ENCODE measurements at places on chromosomes 4 and X.

DNA sequence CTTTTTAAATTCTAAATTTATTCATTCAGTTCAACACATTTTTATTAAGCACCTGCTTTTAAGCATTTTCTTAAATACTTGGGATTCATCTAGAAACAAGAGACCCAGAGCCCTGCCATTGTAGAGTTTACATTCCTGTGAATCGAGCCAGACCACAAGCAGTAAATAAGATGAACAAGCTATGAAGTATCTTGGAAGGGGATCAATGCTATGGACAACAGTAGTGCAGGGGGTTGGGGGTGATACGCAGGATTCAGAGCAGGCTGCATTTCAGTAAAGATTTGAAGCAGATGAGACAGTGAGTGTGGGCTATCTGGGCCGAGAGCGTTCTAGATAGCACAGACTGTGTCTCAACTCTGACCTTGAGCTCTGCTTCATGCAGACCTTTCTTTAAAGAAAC lies 35.1 kb downstream of the CLDN22 start:
- DNase-seq = no peak

DNA sequence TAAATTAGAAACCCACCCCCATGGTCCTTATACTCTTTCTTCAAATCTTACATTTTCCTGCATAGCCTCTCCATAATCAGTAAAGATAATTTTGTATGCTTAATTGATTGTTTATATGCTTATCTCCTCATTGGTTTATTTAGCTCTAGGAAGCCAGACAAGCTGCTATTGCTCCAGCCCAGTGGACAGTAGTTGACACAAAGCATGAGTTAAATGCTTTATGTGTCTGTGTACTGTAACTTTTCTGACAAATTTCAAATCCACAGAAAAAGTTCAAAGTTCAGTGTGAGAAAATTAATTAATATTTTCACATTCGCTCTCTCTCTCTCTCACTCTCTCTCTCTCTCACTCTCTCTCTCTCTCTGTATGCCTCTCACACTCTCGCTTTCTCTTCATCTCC lies 181.7 kb downstream of the GABRB1 start:
- DNase-seq = no peak

GRCh38 chrX:13256603-13257002 lies 63.2 kb downstream of the ATXN3L start:
- DNase-seq = no peak

- no peak for DNase-seq
Observed at GRCh38 chr4:182640491-182640890, 276.7 kb downstream of the DCTD start.

- no peak for DNase-seq
Observed at GRCh38 chr4:171239196-171239595, 574.0 kb upstream of the GALNTL6 start.

DNA sequence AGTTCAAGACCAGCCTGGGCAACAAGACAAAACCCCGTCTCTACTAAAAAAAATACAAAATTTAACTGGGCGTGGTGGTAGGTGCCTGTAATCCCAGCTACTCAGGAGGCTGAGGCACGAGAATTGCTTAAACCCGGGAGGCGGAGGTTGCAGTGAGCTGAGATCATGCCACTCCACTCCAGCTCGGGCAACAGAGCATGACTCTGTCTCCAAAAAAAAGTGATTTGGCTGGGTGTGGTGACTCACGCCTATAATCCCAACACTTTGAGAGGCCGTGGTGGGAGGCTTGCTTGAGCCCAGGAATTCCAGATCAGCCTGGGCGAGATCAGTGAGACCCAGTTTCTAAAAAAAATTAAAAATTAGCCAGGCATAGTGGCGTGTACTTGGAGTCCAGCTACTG lies 4.1 kb downstream of the OPHN1 start:
- DNase-seq = no peak

DNA sequence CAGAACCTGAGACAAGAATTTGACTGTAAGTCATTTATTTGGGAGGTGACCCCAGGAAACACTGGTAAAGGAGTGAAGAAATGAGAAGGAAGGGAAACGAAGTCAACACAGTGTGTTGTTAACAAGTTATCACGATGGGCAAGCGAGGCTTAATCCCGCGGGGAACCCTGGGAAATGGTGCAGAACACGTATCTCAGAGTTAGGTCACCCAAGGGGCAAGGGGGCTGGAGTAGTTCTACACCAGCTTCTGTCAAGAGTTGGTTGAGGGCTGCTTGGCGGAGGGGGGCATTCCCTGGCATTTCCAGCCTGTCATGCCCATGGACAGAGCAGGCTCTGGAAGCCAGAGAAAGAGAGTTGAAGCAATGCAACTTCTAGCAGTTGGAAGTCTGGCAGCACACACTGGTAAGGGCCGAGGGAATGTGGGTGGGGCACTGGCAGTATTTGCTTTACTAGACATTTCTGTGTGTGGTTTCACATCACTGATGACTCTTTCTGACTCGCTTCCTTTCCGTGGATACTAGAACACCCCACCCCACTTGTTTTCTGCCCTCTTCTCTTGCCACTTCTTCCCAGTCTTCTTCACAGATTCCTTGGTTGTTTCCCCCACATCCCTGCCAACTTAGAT lies 52.2 kb upstream of the ADGRG2 start:
- no peak for DNase-seq

GRCh38 chr4:138438608-138439007 lies 196.5 kb upstream of the SLC7A11 start:
- no peak for DNase-seq

GRCh38 chr4:148025981-148026380 lies 294.1 kb downstream of the ARHGAP10 start:
- no peak for DNase-seq

DNA sequence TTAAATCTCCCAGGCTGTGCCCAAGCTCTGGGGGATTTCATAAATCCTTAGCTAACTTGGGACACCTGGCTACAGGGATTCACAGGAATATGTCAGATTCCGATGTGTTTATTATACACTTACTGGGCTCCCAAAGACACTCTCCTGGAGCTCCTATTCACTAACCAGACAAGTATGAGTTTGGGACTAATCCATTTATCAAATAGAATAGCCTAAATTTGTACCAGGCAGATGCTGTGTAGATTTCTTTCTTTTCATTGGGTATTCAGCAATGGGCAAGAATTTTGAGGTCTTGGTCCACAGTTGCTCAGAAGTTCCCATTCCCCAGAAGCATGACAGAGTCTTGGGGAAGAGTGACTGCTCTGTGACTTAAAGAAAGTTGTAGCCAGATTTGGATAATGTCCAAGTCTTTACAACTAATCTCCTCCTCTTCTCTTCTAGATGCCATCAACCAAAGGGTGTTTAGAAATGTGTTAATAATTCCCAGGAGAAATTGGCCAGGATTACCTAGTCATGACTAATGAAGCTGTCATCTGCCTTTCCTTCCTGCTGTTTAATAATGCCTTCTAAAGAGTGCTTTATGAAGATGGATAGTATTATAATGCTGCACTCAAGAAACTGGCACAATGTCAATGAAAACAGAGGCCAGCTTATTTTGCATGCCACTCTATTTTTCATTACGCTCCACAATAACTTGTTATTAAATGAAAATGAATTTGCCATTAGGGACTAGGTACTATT lies 120.9 kb downstream of the CHIC2 start:
- no peak for DNase-seq

GRCh38 chrX:153380691-153381090 lies 20.5 kb downstream of the PNMA6E start:
- DNase-seq = no peak

DNA sequence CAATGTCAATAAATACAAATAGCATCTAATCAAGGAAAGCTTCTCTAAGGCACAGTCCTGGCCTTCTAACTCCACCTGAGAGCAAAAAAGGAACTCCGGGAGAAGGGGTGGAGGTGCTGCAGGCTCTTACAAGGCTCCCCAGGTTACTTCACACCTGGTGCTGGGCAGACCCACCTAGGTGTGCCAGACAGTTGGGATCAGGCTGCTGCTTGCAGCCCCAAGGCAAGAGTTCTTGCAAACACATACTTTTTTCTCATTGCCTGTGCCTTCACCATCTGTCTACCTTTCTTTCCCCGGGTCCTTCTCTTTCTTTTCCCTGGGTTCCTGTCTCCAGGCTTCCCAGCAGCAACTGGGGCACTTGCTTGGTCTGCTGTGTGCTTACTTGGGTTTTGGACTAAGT lies 81.4 kb upstream of the STIM2 start:
- no peak for DNase-seq

GRCh38 chr4:124710015-124710741 lies 2.4 kb downstream of the ANKRD50 start:
- DNase-seq = no peak

GRCh38 chr4:162891788-162892707 lies 274.6 kb downstream of the NAF1 start:
- DNase-seq = no peak

GRCh38 chr4:152206185-152206584 lies 329.7 kb downstream of the FBXW7 start:
- no peak for DNase-seq

DNA sequence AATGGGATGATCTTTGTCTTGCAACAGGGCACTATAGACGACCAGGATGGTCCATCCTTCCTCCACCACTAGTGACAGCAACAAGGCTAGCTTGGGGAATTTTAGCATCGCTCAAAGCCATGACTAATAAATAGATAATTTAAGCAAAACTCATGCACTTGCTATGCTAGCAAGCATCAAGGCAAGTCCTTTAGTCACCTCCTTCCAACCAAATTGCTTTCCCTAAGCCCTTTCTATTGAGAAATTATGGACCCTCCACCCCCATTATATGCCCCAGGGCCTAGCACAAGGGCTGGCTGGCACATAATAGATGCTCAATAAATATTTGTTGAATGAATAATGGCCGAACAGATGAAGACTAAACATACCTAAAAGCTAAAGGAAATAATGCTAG lies 28.6 kb downstream of the SLC16A2 start:
- no peak for DNase-seq

DNA sequence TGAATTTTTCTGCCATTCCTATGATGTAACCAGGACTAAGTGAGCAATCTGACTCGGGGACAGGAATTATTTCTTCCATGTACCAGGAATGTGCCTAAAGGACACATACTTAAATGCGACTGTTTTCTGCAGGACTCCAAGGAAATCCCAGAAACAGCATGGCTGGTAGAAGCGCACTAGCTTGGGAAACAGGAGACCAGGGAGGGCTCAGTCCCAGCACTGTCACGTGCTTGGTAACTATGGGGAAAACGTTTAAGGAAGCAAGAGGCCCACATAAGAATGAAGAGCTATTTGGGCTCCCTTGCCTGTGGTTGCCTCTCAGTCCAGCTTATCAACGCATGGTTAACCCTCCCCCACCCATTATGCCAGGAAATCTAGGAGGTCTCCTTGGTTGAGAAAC lies 19.6 kb downstream of the MPP1 start:
- DNase-seq = no peak

- no peak for DNase-seq
Observed at GRCh38 chr4:101175896-101176676, 171.2 kb downstream of the PPP3CA start.

DNA sequence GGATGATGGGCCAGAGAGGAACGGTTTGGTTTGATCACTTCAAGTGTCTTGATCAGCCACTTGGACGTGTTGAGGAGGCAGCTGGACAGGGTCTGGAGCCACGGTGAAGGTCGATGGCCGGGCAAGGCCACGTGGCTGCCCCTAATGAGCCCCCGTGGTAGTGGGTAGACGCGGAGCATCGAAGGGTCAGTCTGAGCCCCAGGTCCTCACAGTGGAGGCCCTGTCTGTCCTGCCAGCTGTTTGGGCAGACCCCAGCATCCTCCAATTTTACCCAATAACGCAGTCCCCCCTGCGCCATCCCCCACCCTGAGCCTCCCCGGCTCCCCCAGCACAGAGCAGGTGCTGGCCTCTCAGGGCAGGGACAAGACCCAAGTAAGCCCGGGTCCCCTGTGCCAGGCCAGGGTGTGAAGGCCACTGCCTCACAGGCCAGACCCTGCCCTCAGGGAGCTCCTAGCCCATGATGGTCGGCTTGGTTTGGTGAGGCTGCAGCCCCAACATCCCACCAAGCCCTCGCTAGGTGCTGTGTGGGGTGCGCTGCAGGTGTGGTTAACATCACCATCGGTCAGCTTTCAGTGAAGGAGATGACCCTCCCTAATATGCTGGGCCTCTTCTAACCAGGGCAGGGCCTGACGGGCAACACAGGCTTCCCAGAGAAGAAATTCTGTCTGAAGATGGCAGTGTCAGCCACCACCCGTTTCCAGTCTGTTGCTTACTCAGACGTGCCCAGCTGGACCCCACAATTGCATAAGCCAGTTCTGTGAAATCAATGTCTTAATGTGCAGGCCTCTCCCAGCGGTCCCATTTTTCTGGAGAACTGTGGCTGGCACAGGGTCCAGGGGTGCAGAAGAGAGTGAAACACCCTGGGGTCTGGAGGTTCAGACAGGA lies 40.5 kb upstream of the NKX1-1 start:
- no peak for DNase-seq

Measured in vagina (tissue), 2 donors.